ENCODE measurements at places on chromosomes 13 and 19.

- DNase-seq, result no peak
Observed at GRCh38 chr19:495081-495401, 1.2 kb upstream of the MADCAM1 start.

DNA sequence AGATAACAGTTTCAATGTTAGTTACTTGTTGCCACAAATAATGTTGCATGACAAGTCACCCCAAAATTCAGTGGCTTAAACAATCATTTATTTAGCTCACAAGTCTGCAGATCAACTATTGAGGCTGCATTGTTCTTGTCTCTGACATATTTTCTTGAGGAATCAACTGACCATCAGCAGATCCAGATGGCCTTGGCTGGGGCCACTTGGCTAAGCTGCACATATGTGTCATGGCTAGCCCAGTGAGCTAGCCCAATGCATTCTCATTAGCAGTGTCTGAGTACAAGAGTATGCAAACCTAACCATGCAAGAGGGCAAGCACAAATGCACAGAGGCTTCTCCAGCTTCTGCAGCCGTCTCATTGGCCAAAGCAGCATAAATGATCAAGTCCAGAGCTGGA lies 180.4 kb downstream of the DNAJC15 start:
- no peak for DNase-seq

GRCh38 chr19:27860309-27860934 lies 1352.5 kb downstream of the UQCRFS1 start:
- DNase-seq, result no peak

- no peak for DNase-seq
Observed at GRCh38 chr19:10679743-10680142, 21.5 kb upstream of the QTRT1 start.

GRCh38 chr13:31955101-31955500 lies 76.5 kb upstream of the FRY start:
- no peak for DNase-seq

GRCh38 chr19:19661675-19662251 lies 1.7 kb downstream of the ATP13A1 start:
- DNase-seq, result no peak

DNA sequence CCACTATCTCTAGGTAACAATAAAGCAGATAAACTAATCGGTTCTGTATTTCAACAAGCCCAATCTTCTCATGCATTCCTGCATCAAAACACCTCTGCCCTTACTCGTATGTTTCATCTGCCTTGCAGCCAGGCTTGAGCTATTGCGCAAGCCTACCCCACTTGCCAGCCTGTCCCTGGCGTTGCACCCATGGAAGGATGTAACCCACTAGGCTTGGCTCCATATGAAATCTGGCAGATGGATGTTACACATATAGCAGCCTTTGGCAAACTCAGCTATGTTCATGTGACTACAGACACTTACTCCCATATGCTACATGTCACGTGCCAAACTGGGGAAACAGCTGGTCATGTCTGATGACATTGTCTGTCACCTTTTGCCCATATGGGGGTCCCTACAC lies 11.9 kb upstream of the ZNF549 start:
- no peak for DNase-seq

GRCh38 chr13:48857576-48857975 lies 118.1 kb upstream of the FNDC3A start:
- DNase-seq, result no peak

- DNase-seq, result no peak
Observed at GRCh38 chr19:30734669-30735068, 362.5 kb downstream of the ZNF536 start.

GRCh38 chr19:49546825-49547565 lies 19.2 kb downstream of the RCN3 start:
- peak; percentile 89 for DNase-seq

GRCh38 chr13:84571264-84571663 lies 689.0 kb upstream of the SLITRK1 start:
- no peak for DNase-seq

GRCh38 chr13:100130092-100130491 lies 41.2 kb downstream of the PCCA start:
- DNase-seq, result no peak

GRCh38 chr13:27964741-27965323 lies 4.3 kb downstream of the CDX2 start:
- DNase-seq, result no peak

DNA sequence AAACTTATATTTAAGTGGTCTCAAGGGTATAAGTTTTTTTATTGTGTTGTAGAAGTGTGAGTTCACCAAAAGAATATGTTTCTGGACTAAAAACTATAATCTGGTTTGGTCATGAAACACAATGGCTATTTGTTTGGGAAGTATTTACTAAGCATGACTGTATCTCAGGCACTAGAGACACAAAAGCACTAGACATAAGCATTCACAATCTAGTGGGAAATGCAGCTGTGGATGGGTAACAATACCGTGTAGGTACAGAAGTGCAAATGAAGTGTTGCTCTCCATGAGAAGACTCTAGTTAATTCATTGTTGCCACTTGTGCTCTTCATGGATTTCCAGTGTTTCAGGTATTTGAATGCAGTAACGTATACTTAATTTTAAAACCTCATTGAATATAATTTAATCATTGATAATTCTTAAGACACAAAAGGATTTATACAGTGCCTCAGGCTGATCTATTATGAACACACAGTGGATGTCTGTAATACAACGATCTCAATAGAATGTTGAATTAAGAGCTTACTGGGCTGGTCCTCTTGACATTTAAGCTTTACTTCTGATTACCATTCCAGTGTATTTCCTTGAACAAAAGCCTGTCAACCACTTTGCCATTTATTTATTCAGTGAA lies 50.9 kb downstream of the TPT1 start:
- DNase-seq, result no peak

- DNase-seq, result no peak
Observed at GRCh38 chr13:30063892-30064291, 213.5 kb upstream of the UBL3 start.

DNA sequence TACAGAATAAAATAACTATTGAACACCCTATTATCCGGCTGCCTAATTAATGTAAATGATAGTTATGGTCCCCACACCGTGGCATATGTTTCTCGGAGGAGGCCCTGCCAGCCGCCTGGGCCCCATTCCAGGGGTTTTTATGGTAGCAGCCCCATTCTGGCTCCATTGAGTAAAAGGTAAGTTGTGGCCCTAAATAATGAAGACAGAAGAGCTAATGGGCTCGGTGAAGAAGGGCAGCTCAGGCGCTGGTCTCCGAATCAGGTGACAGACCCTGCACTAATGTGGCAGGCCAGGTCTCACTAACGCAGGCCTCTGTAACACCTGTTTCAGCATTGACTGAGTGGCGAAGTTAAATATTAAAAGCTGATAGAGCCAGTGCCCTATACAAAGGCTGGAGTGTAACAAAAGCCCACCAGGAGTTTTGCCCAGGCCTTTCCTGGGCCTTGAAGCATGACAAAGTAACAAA lies 19.1 kb downstream of the POP4 start:
- no peak for DNase-seq

- DNase-seq, result no peak
Observed at GRCh38 chr19:55488986-55489710, 912 bp downstream of the SSC5D start.

GRCh38 chr13:22229916-22230315 lies 559.0 kb downstream of the FGF9 start:
- no peak for DNase-seq

- no peak for DNase-seq
Observed at GRCh38 chr13:42549552-42549936, 24.4 kb upstream of the TNFSF11 start.

GRCh38 chr13:41668130-41668757 lies 210.9 kb downstream of the RGCC start:
- DNase-seq, result peak; percentile 76

GRCh38 chr13:109784590-109785140 lies 1.7 kb downstream of the IRS2 start:
- peak; percentile 79 for DNase-seq

DNA sequence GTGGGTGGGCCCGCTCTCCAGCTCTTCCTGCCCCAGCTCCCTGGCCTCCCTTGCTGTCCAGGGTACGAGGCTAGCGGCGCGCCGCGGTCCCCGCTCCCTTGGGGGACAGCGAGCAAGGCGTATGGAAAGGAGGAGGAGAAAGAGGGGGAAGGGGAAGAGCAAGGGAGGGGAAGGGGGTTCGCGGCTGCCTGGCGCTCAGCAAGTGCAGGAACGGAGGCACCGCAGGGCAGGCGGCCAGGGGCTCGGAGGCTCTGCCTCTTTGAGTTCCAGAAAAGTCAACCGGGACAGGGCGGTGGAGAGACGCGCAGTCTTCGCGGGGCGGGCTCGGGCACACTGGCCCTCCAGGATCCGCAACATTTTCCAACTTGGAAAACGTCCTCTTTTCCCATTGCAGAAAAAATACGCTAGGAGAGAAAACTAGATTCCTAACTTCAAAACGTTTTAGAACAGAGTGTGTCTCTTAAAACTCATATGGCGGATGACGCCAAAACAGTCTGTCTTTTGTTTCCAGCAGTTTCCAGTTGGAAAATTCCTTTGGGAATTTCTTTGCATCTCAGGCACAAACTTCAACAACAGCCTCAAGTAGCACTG lies 23.1 kb upstream of the TNFRSF19 start:
- DNase-seq, result no peak

DNA sequence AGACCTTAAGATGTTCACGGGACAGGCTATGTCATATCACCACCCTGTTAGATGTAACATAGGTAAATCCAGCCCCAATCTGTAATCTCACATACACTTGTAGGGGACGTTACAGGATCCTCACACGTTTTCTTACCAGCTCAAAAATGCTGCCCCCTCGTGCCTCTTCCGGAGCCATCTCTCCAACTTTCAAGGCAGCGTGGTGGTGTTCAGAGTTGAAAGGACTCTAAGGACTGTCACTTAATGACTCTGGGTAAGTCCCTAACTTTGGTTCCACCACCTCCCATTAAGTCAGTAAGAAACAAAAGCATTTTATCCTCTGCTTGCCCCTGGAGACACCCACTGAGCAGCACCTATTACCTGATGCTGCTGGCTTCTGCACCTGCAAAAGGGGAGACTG lies 4.4 kb downstream of the MED26 start:
- DNase-seq, result no peak

GRCh38 chr19:28454083-28454482 lies 758.9 kb downstream of the UQCRFS1 start:
- DNase-seq, result no peak

DNA sequence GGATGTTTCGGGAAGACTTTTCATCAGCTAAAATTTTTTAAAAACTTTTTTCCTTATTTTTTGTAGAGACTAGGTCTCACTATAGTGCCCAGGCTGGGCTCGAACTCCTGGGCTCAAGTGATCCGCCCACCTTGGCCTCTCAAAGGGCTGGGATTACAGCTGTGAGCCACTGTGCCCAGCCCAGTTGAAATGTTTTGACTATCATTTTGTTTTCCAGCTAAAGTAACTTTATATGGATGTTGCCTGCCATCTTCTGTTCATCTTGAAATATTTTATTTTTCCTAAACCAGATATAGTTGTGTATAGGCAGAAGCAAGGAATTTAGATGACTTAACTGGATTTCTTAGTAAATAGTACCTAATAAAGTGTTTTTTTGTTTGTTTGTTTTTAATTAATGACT lies 7.0 kb downstream of the CAB39L start:
- peak; percentile 7 for DNase-seq

GRCh38 chr19:48752496-48753365 lies at the start of gene FUT1:
Gene FUT1, minus strand, starts transcription at chr19:48752641. Its CDS starts 1,360 bp downstream, at chr19:48751281.
- peak; percentile 62 for DNase-seq

GRCh38 chr19:5719274-5719960 lies 529 bp downstream of the LONP1 start:
- peak; percentile 31 for DNase-seq

DNA sequence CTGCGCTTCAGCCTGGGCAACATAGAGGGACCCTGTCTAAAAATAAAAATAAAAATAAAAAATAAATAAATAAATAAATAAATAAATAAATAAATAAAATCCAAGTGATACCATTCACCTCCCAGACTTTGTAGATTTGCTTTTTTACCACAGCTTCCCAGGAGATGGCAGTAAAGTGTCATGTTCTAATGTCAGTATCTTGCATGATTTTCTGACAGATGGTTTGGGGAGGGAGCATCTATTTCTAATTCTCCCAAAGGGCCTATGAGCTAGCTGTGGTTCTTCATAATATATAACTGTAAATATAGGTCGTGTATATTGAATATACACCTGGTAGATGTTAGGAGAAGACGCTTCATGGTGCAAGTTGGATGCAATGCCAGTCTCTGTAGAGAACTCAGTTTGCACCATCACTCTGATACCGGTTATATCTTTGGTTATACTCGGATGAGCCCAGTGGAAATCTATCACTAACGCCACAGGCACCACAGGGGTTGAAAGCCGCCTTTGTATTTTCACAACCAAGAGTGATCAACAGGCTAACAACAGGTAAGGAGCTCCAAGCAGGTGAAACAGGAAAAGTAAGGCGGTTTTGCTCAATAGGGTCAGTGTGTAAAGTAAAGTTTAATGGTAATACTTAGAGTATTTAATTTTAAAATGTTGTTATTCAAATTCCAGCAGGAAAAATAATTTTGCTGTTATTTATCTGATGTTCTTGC lies 13.9 kb downstream of the APLP1 start:
- DNase-seq, result peak; percentile 29

- no peak for DNase-seq
Observed at GRCh38 chr19:14408491-14409145, 10.5 kb downstream of the DDX39A start.

DNA sequence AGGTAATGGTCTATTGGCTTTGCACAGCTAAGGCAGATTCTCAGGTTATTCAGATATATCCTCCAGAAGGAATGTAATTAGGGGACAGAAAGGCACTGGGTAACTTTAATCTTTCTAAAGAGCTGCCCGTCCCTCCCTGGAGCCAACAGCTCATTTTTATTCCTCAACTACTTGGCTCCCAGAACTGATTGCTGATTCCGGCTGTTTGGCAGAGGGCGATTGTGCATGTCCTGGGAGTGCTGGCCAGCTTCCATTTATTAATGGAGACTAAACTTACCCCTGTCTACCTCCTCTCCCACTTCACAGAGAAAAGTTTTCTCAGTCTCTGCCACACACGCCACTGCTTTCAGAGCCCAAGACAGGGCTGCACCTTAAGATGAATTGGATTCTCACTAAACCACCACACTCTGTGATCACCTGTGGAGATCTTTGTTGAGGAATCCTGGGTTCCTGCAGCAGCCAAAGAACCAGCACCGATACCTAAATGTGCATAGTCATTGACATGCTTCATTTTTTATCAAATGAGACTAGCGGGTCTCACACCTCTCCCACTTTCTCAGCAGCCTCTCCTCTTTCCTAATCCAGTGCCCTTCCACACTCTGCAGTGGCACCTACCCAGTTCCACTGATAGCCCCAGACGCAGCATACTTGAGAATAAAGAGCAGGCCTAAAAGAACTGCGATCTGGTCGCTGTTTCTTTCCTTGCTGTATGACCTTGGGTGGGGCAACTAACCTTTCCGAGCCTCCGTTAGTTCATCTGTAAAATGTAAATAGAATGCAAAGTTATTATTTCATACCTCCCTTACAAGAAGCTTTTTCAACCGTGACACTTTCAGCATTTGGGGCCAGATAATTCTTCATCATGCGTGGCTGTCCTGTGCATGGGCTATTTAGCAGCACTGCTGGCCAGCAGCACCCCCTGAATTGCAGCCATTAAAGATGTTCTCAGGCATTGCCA lies 648.7 kb downstream of the UQCRFS1 start:
- no peak for DNase-seq

DNA sequence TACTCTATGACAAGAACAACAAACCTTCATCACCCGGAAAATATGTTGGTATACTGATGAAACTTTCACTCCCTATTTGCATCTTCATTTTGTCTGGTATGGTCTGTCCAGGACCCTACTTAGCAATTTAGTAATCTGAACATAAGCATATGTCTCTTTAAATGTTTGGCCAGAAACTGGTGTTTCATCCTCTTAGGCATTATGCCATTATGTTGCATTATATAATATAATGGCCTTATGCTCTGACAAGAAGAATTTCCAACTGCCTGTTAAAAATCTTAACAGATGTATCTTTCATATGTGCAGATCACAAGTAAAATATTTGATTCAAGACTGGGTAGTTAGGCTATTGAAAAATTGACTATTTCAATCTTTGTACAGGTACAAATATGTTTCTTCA lies 610.6 kb upstream of the PRR20A start:
- no peak for DNase-seq

Measured in hematopoietic multipotent progenitor cell treated with erythropoietin and hydrocortisone succinate and interleukin-3 and kit ligand, for 15 days (in vitro differentiated cells).